ENCODE measurements at places on chromosomes 6 and 20. TPM values are rescaled to one million over a fixed set of nuclear protein-coding genes. Genes with fewer than 3 reads are reported as not detected.

LAMP5 gene
- total RNA-seq, result not detected

DNA sequence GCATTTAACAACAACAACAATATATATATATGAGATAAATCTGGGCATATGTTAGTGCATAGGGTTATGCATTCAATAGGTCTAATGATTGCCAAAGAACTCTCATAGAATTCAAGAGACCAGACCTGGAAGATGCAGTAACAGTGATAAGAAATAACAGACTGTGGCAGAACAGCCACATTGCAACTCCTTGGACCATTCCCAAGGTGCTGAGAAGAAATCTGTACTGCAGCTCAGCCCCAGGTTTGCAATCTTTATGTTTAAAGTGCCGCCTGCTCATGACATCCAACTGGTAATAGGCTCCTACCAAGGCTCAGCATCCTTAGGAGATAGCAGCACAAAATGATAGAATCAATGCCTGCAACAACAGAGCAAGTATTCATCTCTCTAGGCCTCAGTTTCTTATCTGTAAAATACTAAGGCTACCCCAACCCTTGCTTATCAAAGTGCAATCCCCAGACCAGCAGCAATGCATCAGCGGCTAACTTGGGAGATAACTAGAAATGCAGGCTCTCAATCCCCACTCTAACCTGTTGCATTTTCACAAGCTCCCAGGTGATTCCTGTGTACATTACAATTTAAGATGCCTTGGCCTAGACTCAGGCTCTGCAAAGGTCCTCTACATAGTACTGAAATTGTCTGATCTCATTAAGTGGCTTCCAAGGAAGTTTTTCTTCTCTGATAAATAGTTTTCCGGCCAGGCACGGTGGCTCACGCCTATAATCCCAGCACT lies 30.6 kb upstream of the PIM1 start:
- no peak for DNase-seq

- no peak for DNase-seq
Observed at GRCh38 chr6:17985934-17986655, 1.3 kb downstream of the KIF13A start.

MTFR2 gene
- 25.9 TPM for total RNA-seq

CD109 gene
- 15.4 TPM for total RNA-seq

DEFB110 gene
- not detected for total RNA-seq

VSX1 gene
- total RNA-seq, result not detected

- DNase-seq, result no peak
Observed at GRCh38 chr6:47084610-47085009, 42.5 kb upstream of the ADGRF1 start.

NRN1 gene
- total RNA-seq, result 25.1 TPM

- DNase-seq, result no peak
Observed at GRCh38 chr6:92180090-92180489, 1239.3 kb downstream of the EPHA7 start.

LIN28B gene
- not detected for total RNA-seq

TMEM14B gene
- total RNA-seq, result 104 TPM

GRCh38 chr20:22160101-22160652 lies 424.2 kb downstream of the FOXA2 start:
- no peak for DNase-seq

PLCB4 gene
- not detected for total RNA-seq

ATXN1 gene
- 25.4 TPM for total RNA-seq

- no peak for DNase-seq
Observed at GRCh38 chr6:100833972-100834574, 47.1 kb downstream of the ASCC3 start.

CYP39A1 gene
- not detected for total RNA-seq

GRCh38 chr6:147837540-147837939 lies 329.1 kb downstream of the SAMD5 start:
- no peak for DNase-seq

MYBL2 gene
- 140 TPM for total RNA-seq

- no peak for DNase-seq
Observed at GRCh38 chr6:32883789-32884188, 29.8 kb downstream of the PSMB9 start.

GRCh38 chr6:6703699-6704098 lies 115.2 kb downstream of the LY86 start:
- DNase-seq, result no peak

GRCh38 chr20:40282941-40283340 lies 406.1 kb downstream of the MAFB start:
- DNase-seq, result no peak
